Mammary epithelial cell (primary cell): ENCODE measurements at places on chromosomes 12 and 14.
A peak's percentile ranks its signal among the peaks of the same experiment; 100 is the strongest.

GRCh38 chr14:99537399-99537798, 56.2 kb downstream of the CCNK start:
- DNase-seq, result peak; percentile 70

DNA sequence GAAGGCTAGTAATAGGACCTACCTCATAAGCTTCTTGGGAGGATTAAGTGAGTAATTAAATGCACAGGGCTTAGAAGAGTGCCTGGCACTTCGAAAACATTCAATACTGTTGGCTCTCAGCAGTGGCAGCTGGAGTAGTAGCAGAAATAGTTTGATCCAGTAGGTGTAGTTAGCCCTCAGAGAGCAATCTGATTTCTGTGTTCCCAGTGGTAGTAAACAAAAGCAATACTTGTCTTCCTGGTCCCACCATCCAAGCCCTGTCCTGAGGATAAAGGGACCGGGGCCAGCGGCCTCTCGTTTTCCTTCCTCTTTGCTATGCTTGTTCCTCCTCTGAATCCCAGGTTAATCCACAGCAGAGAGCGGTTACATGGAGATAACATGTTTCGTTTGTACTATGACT, 131.6 kb downstream of the SAMD4A start:
- DNase-seq, result no peak

DNA sequence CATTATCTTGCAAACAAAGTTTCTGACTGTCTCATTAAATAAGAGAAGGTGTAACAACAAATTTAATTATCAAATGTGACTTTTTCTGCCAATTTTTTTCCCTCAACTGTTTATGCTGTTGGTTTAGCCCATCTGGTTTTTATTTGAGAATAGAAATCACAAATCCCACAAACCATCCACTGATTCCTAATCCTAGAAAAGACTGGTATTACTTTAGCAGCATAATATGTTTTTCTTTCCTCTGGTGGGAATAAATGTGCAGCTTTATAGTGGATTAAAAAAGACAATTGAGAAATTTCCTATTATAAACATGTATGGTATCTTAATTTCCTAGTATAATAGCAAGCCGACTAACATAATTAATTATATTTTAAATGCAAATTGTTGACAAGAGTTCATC, 257.9 kb upstream of the FOXN3 start:
- DNase-seq, result no peak

DNA sequence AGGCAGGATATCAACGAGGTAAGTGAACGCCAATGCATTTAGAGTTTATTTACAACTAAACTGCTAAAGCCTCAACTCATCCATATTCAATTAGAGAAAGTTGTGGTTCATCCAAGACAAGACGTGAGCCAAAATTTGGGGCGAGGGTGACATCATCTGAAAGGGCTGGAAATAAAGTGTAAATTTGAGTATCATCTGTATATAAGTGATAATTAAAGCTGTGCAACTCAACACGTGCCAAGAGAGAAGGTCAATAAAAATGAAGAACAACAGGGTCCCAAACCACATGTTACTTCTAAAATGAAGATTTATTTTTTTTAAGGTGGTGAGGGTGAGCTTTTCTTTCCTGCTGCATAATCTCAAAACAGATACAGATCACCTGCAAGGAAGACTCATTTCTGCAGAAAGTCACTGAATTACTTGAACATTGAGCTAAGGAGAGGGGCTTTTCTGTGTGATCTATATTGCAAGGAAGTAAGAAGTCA, 203.6 kb downstream of the EFCAB11 start:
- DNase-seq, result no peak

DNA sequence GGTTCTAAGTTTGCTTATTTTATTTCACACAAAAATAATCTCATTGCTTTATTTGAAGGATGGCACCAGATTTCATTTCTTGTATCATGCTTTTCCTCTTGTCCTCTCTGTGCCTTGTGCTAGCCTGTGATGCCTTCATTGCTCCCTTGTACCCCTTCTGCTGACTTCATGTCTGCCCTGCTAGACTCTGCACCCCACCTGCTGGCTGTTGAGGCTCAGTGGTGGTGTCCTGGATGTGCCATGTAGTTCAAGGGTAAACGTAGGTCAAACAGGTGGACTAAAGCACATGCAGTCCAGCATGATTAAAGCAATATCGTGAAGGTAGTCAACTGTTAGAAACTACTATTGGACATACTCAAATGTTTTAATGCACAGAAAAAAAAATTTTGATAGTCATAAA, 21.6 kb downstream of the MRPS35 start:
- DNase-seq, result peak; percentile 5

- DNase-seq, result peak; percentile 17
These were observed 18.1 kb upstream of the TMEM106C start for GRCh38 chr12:47945341-47945728.
